A673 (cell line): ENCODE measurements at places on chromosomes 11 and 22.

DNA sequence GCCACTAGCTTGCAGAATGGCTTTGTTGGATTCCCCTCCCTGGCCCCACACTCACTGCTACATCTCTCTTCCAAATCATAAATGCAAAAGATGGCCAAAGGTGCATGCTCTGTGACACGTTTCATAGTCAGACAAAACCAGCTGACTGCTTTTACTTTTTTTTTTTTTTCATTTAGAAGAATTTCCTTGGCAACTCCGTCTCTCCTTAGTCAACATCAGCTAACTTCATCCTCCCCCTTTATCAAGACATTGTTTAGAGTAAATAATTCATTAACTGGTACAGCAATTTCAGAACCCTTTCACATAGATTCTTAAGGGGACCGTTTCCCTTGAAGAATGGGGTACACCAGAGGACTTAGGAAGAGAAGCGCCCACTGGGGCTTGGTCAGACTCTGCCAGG, 16.0 kb downstream of the KCNQ1OT1 start:
- DNase-seq = no peak

- no peak for DNase-seq
Observed at GRCh38 chr11:113464416-113464815, 10.8 kb downstream of the DRD2 start.

DNA sequence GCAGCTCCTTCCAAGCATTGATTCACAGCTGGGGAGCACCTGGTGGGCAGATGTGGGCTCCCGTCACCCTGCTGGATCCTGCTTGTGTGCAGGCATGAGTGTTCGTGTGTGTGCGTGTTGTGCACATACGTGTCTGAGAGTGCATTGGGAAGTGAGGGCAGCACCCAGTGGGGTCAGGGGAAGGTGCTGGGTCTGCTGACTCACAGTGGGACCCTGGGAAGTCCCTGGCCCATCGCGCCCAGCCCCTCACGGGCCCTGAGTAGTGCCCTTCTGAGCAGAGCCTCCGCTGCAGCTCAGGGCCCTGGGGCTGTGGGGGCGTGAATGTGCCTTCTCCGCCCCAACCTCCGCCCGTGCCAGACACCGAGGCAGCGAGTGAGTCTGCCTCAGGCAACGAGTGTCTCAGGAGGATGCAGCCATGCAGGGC, 36.8 kb downstream of the WNT11 start:
- no peak for DNase-seq

GRCh38 chr11:68117853-68118470, 3.2 kb downstream of the CHKA start:
- DNase-seq = no peak

- peak; percentile 73 for DNase-seq
Observed at GRCh38 chr11:61752117-61752924, at the start of gene MYRF. Gene MYRF, plus strand, starts transcription at chr11:61752636. Its CDS starts 109 bp downstream, at chr11:61752745.

DNA sequence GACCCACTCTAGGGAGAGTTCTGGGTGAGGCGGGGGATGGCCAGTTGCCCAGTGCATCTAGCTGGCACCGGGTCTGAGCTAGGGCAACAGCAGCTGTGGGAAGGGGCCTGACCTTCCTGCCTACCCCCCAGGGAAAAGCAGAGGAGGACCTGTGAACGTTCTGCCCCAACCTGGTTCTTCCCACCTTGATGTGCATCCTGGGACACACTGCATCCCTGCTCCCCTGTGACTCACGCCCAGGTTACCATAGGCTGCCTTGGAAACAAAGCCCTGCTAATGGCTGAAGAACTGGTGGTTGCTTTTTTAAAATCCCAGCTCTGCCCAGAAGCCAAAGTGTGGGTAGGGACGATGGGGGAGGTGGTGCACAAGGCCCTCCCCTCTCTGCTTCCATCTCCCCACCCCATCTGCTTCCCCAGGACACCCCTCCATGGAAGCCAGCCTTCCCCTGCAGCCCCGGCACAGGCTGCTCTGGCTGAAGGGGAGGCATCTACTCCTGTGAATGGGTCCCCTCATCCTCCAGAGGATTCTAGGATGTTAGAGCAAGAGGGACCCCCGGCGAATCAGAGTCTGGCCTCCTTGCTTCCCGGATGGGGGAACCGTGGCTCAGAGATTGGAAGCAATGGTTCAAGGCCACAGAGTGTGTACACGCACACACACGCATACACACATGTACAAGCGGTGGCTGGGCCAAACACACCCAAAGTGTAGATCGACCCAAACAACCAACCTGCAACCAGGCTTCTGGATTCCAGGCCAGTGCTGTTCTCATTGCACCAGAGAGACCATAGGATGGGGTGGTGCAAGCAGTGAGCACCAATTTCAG, 7.6 kb upstream of the C11orf96 start:
- no peak for DNase-seq

- no peak for DNase-seq
Observed at GRCh38 chr11:771617-772204, 5.6 kb downstream of the GATD1 start.
